ENCODE measurements at places on chromosomes 11 and 22.

DNA sequence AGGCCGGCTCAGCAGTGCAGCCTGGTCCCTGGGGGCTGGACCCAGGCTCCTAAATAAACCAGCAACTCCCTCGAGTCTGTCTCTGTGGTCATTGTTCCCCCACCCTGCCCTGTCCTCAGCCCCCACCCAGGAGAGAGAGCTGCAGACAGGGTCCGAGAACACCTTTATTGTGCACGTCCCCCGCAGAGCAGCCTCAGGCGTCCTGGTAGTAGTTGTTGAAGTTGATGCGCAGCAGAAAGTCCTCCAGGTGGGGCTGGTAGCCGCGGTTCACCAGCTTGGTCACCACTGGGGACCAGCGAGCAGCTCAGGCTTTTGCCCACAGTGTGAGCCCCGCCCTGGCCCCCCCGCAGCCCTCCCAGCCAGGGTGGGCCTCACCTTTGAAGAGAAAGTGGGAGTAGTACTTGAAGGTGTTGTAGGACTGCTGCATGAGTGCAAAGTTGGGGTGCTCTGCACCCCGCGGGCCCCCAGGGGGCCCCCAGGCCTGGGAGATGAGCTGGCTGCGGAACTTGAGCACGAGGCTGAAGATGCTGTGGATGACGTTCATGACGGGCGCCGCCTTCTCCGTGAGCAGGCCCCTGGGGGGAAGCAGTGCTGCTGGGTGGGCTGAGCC is 16.8 kb downstream of the SELENOO start:
- DNase-seq = no peak

DNA sequence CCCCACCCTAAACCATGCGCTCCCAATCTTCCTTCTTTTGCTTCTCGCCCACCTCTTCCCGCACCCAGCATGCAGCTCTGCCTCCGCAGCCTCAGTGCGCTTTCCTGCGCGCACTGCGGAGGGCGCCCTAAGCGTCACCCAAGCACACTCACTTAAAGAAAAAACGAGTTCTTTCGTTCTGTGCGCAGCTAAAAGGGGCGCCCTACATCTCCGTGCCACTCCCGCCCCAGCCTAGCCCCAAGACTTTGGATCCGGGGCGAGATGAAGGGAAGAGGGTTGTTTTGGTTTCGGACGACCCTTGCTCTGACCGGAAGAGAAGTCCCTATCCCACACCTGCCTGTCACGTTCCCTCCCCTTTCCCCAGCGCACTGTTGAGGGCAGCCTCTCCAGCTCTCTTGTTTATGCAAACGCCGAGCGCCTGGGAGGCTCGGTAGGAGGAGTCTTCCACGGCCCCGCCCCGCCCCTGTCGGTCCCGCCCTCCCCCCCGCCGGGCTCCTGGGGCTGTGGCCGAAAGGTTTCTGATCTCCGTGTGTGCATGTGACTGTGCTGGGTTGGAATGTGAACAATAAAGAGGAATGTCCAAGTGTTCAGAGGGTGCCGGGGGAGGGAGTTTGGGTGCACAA is 5.3 kb downstream of the VSIG2 start:
- DNase-seq = peak; percentile 58

DNA sequence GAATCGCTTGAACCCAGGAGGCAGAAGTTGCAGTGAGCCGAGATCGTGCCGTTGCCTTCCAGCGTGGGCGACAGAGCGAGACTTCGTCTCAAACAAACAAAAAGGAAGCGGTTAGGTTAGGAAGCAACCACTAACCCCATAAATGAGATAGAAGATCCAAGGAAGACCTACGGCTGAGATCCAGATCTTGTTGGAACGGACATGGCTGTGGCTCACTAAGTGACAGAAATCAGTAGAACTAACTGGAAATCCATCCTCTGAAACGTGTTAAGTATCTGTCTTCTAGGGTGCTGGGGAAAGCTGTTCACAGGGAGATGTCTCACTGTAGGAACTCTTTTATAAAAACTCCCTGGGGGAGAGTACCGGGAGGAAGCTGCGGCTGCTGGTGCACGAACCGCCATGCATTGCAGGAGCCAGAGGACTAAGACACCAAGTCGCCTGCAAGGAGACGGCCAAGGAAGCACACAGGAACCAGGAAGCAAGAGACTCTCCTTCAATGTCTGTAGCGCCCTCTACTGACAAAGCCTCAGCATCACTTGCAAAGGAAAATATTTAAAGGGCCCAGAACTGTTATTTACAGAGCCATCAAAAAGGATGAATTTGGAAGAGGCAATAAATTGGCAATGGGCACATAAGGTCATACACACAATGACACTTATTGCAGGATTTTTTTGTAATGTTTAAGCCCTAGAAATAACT is 16.9 kb upstream of the SPTY2D1 start:
- peak; percentile 52 for DNase-seq

DNA sequence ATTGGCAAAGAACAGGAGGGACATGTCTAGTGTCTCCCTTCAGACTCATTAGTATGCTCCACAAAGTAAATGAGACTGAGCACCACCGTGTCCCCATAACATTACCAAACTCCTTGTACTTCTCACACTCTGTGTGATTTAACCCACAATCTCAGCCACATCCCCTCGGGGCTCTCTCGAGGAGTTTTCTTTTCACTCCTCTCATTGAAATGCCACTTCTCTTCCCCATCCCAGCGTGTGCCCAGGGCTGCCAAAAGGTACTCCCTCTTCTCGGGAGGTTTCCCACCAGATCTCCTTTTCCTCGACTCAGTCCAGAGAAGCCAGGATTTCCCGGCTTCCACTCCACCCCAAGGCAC is 1.1 kb downstream of the RBFOX2 start:
- DNase-seq = peak; percentile 58
